ENCODE measurements at places on chromosomes 6 and 20. TPM values are rescaled to one million over a fixed set of nuclear protein-coding genes. Genes with fewer than 3 reads are reported as not detected.

ZNF831 gene
- total RNA-seq: 14.1 TPM

DNAH8 gene
- total RNA-seq: 1.1 TPM

CLDN20 gene
- total RNA-seq: not detected

FOXF2 gene
- not detected for total RNA-seq

RNF182 gene
- total RNA-seq: not detected

DCDC2 gene
- total RNA-seq: not detected

APCDD1L gene
- total RNA-seq: not detected

ROS1 gene
- total RNA-seq: not detected

DACT2 gene
- not detected for total RNA-seq

OOEP gene
- 0.97 TPM for total RNA-seq

MAD2L1BP gene
- 35.4 TPM for total RNA-seq

ENPP3 gene
- total RNA-seq: 0.25 TPM

MTHFD1L gene
- total RNA-seq: 16.1 TPM

SLC17A5 gene
- total RNA-seq: 8.2 TPM

ISM1 gene
- total RNA-seq: not detected

ADGRF1 gene
- total RNA-seq: not detected

SLC35B2 gene
- 30.0 TPM for total RNA-seq

NRSN1 gene
- not detected for total RNA-seq

DLK2 gene
- total RNA-seq: not detected

SMOC2 gene
- total RNA-seq: 0.51 TPM

SLC12A5 gene
- not detected for total RNA-seq

PM20D2 gene
- total RNA-seq: 16.4 TPM

PPDPF gene
- 149 TPM for total RNA-seq

FAM209B gene
- 1.9 TPM for total RNA-seq

PPP1R14C gene
- not detected for total RNA-seq

SLC17A3 gene
- total RNA-seq: not detected

NMBR gene
- total RNA-seq: not detected

SERINC3 gene
- 56.7 TPM for total RNA-seq

ECHDC1 gene
- 60.0 TPM for total RNA-seq

HLA-DQB1 gene
- total RNA-seq: 267 TPM

C4A gene
- total RNA-seq: 11.1 TPM
